ENCODE measurements at places on chromosomes 6 and 20.
A peak's percentile ranks its signal among the peaks of the same experiment; 100 is the strongest.

GRCh38 chr20:15060265-15061060 is 723.1 kb upstream of the FLRT3 start:
- no peak for DNase-seq

GRCh38 chr20:14866841-14867514 is 529.6 kb upstream of the FLRT3 start:
- DNase-seq: no peak

DNA sequence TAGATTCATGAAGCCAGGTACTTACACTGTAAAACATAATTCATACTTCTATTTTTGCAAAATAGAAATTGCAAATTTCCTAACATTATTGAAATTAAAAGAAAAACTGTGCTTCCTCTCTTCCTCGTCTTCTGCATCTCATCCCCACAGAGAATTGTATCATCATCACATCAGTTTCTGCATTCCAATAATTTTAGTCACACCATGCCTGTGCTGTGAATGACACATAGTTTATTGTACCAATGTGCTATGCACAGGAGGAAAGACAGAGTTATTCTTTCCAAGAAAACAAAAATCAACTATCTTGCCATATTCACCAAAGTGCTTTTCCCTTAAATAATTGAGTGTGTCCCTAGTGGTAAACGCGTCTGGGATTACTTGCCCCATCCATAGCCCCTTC is 38.1 kb upstream of the FAM135A start:
- DNase-seq: no peak

GRCh38 chr6:75243333-75244062 is at the start of gene COX7A2:
COX7A2 (minus strand) TSS chr6:75243801; CDS start chr6:75243734, 67 bp downstream.
- peak; percentile 87 for DNase-seq

- no peak for DNase-seq
Measured at GRCh38 chr6:9610620-9611415, 804.1 kb downstream of the TFAP2A start.

- DNase-seq: no peak
Measured at GRCh38 chr6:116280933-116281316, 1.2 kb upstream of the TSPYL1 start.

- no peak for DNase-seq
Measured at GRCh38 chr6:53641348-53641747, 24.2 kb downstream of the KLHL31 start.

DNA sequence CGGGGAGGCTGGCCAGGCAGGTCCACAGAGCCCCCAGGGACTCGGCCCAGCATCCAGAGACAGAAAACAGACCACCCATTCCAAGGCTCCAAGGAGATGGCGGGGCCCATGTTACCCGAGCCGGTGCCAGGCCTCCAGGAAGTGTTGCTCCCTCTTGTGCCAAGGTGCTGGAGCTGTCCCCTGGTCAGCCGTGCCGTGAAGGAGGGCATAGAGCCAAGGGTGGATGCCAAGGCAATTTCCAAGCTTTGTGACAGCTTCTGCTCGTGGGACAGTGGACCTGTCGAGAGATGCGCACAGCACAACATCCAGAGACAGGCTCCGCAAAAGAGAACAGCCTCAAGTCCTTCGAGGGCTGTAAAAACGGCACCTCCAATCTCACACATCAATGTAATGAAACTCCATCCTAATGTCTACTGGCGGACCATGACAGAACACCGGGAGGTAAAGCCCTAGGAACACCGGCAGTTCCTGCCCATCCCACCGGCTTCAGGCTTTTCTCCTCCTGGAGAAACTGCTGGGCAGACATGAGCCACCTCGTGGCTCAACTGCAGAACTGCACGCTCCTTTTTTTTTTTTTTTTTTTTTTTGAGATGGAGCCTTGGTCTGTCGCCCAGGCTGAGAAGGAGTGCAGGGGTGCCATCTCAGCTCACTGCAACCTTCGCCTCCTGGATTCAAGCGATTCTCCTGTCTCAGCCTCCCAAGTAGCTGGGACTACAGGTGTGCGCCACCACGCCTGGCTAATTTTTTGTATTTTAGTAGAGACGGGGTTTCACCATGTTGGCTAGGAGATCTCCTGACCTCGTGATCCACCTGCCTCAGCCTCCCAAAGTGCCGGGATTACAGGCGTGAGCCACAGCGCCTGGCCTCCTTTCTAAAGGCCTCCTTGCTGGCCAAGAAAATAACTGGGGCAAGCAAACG is 30.9 kb upstream of the AVP start:
- no peak for DNase-seq

- DNase-seq: no peak
Measured at GRCh38 chr20:23003881-23004460, 31.1 kb upstream of the SSTR4 start.

DNA sequence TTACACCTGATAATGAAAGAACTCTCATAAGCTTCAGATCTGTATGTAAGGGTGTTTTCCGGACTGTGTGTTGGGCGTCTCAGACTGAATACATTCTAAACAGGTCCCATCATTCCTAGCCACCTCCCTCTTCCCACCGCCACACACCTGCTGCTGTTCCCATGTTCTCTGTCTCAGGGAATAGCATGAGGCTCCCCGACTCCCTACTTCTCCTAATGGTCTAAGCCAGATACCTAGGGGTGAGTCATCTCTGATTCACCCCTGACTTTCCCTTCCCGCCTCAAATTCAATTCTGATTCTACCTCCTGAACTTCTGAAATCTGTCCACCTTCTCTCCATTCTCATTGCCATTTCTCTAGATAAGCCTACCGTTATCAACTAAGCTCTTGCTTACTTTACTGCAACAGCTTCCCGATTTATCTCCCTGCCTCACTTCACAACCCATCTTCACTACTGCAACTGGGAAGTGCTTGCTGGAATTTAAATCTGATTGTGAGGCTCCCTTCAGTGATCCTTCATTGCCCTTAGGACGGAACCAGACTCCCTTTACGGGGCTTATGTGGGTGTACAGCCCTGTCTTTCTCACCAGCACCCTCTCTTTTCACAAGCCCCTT is 1.6 kb downstream of the TMEM14A start:
- DNase-seq: peak; percentile 79

DNA sequence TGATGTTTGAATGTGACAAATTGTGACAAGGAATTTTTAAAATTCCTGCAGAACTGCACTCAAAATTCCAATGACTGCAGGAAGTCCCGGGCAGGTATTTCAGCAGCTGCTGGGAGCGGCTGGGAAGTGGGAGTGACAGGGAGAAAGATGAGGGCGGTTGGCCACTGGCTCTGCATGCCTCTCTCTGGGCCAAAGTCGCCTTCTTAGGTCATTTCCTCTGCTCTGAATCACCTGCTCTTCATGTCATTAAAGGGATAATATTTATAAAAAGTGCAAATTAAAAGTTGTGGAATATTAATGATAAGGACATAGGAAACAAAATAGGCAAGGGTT is 43.9 kb downstream of the RAMACL start:
- DNase-seq: peak; percentile 44

- DNase-seq: no peak
Measured at GRCh38 chr6:158707821-158708195, 58.0 kb downstream of the SYTL3 start.

DNA sequence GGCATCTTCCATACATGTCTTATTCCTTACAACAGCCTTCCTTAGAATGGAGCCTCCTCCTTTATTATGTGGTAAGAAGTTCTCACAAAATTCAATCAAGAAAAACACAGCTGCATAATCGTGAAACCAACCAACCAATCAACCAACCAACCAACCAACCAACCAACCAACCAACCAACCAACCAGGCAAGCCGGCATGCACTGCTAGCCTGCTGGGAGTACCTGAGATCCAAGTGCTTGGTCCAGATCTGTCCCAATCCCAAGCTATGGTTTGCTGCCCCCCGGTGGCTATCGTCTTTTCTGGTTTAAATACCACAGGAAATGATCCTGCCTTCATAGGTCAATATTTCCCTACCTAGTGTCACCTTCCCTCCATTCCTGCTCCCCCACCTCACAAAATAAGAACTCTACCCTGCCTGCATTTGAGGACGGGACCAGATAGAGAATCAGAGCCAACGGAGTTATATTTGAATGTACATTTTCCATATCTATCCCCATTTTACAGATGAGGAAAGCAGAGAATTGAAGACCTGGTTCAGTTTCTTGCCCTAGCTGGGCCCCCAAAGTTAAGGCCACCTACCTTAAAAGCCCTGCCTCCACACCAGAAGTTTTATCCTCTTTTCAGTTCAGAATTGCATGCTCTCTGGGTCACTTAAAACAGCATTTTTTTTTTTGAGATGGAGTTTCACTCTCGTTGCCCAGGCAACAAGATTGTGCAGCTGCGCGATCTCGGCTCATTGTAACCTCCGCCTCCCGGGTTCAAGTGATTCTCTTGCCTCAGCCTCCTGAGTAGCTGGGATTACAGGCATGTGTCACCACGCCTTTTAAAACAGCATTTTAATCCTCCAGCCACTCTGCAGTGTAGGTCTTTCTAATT is 27.1 kb downstream of the RAB44 start:
- DNase-seq: peak; percentile 87

GRCh38 chr6:75830959-75831885 is 82.2 kb downstream of the MYO6 start:
- no peak for DNase-seq

- DNase-seq: no peak
Measured at GRCh38 chr6:101413773-101414172, 20.3 kb downstream of the GRIK2 start.

GRCh38 chr20:36091561-36092397 is 62.8 kb upstream of the EPB41L1 start:
- DNase-seq: no peak

DNA sequence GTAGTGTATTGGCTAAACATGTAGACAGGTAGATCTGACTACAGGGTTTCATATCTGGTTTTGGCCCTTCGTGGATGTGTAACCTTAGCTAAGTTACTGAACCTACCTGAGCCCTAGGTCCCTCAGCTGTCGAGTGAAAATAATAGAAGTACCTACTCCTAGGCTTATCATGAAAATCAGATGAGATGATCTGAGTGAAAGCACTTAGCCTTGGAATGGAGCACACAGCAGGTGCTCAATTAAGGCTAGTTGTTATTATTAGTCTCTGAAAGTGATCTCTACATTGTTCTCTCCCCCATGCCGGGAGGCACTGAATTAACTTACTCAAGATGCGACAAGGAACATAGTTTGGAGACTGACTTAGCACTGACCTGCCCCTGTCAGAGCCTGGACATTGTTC is 174.7 kb upstream of the ZNF217 start:
- no peak for DNase-seq

DNA sequence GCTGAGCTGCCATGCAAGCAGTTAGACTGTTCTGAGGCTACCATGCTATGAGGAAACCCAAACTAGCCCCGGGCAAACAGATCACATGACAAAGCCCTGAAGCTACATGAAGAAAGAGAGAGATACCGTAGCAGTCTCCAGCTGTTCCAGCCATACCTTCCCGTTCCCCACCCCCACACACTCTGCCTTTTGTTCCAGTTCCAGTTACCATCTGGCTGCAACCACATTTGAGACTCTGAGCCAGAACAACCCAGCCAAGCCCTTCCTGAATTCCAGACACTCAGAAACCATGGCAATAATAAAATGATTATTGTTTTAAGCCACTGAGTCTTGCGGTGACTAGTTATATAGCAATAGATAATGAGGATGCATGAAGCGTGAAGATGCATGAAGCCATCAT is 28.3 kb downstream of the RIN2 start:
- no peak for DNase-seq

- no peak for DNase-seq
Measured at GRCh38 chr6:170462366-170463020, 90.6 kb downstream of the PSMB1 start.

DNA sequence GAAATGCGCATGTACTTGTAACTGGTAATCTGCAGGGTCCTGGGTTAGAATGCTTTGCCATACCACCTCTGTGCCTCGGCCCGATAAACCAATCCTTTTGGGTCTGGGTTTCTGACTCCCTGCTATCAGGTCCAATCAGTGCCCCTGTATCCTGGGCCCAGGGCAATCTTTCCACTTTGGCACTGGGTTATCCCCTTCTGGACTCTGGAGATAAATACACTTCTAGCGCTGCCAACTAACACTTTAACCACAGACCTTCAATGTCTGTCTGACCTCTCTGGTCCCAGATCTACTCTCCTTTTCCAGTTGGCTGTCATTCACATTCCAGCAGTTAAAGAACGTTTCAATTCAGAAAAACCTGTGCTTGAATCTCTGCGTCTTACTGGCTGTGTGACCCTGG is 55.3 kb downstream of the DNAAF9 start:
- DNase-seq: no peak

DNA sequence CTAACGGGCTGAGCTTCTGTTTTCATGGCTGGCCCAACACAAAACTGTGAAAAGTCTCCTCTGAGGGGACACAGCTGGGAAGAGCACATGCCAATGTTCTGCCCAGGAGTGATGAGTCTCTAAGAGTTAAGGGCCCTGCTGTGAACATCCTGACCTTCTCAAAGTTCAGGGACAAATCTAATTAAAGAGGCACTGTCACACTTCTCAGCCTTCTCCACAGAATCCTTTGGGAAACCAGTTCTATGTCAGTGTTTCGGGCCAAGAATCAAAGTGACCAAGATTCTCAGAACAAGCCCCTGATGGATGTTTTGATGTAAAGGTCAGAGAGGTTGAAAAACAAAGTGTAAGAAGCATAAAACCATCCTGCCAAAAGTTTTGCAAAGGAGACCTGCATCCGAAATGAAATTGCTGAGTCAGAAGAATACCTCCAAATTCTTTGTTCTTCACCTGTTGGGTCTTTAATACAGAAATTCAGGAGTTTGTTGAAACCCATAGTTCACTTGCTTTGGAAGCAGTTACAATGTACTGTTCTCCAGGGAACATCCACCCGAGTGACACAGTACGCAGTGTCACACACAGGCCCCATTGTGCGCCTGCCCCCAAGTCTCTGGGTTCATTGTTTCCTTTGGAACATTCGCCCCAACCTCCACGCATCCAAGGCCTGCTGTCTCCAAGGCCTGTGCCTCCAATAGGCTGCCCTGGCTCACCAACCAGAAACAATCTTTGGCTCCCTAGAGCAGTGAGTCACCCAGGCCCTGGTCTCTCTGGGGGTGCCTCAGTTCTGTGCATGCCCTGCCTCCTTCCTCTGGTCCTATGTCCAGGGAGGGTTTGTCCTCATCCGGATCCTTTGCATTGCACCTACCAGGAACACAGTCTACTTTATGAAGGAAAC is 65.5 kb upstream of the QKI start:
- no peak for DNase-seq

GRCh38 chr6:126888727-126889725 is 229.4 kb upstream of the RSPO3 start:
- no peak for DNase-seq

GRCh38 chr6:39111280-39111679 is 3.7 kb downstream of the SAYSD1 start:
- DNase-seq: no peak

- DNase-seq: no peak
Measured at GRCh38 chr6:147108259-147108910, 95.8 kb upstream of the STXBP5 start.

Data from pancreas (tissue), 10 donors.